HFF-Myc (cell line): ENCODE measurements at places on chromosomes 5 and 9.

GRCh38 chr5:116480894-116481510 is 93.6 kb downstream of the SEMA6A start:
- DNase-seq = no peak

GRCh38 chr5:39605145-39605544 is 180.4 kb upstream of the DAB2 start:
- DNase-seq = no peak

DNA sequence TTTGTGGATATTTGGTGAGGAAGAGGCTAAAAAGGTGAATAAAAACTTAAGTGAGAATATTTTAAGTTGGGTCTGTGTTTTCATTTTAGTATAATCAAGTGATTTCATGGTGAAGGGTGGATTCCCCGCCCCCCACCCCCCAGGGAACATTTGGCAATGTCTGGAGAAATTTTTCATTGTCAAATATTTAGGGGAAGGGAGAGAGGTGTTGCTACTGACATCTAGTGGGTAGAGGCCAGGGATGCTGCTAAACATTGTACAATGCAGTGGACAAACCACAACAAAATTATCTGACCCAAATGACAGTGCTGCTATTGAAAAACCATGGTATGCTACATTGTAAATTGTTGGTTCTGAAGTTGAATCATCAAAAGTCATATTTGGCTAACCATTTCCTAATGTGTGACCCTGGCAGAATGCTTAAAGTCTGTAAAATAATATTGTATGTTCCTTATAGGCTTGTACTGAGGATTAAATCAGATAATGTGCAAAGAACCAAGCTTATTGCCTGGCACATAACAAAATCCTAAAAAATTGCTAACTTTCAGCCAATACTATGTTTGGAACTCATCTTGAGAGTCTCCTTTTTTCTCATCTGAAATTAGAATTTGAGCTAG is 5.6 kb downstream of the C5orf24 start:
- DNase-seq = no peak

- DNase-seq = no peak
These were observed 27.8 kb downstream of the ZCCHC7 start for GRCh38 chr9:37148181-37148580.

- no peak for DNase-seq
These were observed 14.0 kb downstream of the ATP10B start for GRCh38 chr5:160837749-160838593.

DNA sequence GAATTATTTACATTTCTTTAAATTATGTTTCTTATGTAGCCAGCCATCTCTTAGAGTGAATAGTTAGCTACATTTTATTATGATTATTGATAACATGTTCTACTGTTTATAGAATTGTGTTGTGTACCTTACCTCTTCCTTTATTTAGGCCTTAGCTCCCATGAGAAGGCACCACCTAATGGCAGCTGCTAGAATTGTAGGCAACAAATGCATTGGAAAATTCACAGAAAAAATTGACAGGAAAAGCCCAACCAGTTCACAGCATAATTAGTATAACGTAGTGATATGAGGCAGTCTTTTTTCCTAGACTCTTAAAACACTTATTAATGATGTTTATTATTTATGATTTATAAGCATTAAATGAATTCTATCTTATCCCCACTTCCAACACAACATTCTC is 175.8 kb downstream of the WDR70 start:
- no peak for DNase-seq

GRCh38 chr9:136644593-136645351 is 17.9 kb upstream of the EGFL7 start:
- no peak for DNase-seq

DNA sequence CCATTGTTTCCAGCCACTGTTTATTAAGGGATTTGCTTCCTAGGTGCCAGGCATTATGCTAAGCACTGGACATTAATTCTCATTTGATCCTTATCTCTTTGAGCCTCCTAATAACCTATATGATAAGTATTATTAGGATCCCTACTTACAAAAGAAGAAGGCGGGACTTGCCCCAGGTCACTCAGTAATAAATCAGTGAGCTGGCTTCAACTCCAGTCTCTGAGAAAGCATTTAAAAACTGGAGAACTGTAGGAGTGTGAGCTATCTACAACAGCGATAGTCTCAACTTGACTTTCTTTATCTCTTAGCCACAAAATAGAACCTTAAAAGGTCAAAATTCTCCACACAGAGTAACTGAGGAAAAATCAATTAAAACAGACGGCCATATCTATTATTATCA is 155.0 kb downstream of the GNAQ start:
- no peak for DNase-seq

- no peak for DNase-seq
These were observed 223.4 kb upstream of the FAM174A start for GRCh38 chr5:100311806-100312205.

DNA sequence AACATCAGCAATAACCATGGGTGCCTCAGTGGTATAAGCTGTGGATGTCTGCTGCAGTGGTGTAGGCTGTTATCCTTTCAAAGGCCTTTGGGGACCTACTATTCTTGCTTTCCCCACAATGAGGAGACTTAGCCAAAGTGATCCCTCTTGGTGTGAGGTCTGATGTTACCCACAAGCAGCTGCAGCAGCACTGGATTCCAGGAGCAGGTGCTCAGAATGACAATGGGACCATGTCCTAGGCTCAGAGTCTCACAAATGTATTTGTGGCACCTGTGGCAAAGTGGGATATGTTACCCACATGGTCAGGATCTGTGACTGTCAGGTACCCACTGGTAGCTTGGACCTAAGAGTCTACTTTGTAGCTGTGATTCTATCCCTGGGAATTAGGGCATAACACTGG is 70.4 kb downstream of the RNF130 start:
- no peak for DNase-seq

GRCh38 chr5:54521856-54522479 is 4.4 kb downstream of the SNX18 start:
- DNase-seq = no peak

DNA sequence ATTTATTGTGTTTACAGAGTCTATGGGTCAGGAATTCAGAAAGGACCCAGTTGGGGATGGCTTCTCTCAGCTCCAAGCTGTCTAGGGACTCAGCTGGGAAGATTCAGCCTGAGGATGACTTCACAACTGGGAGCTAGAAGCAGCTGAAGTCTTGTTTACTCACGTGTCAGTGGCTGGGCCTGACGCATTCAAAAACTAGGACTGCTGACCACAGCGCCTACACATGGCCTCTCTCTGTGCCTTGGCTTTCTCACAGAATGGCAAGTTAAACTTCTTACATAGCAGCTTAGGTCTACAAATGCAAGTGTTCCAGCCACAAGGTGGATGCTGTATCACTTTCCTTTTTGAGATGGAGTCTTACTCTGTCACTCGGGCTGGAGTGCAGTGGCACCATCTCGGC is 16.3 kb upstream of the PPP2CA start:
- no peak for DNase-seq

- DNase-seq = no peak
These were observed 33.9 kb downstream of the ACTBL2 start for GRCh38 chr5:57448751-57449150.

DNA sequence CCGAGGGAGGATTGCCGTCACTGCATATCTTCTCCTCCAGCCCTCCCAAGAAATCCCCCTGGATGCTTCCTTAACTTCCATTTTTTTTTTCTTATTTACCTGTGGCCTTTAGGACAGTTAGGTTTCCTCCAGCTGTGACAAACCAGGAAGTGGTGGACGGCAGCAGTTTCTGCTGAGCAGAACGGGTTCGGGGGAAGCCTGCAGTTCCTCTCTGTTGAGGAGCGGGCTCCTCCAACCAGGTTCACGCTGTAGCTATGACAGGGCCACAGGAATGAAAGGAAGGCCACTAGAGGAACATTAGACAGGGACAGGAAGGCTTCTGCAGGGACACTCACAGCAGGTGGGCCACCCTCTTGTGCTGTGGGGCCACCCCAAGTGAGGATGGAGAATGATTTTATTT is 76.7 kb upstream of the SYK start:
- DNase-seq = no peak

DNA sequence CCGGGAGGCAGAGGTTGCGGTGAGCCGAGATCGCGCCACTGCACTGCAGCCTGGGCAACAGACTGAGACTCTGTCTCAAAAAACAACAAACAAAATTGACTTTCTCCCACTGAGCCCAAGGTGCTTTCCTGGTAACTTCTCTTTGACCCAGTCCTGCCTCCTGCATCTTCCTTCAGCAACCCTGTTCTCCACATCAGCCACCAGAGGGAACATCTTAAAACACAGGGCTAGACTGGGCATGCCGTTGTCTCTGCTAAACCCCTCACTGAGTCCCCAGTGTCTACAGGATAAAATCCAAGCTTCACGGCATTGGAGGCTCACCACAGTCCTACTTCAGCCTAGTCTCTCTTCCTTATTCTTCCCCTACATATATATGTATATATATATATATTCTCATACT is 39.8 kb upstream of the KCNMB1 start:
- no peak for DNase-seq
